NCI-H526 (cell line): ENCODE measurements at places on chromosomes 2 and 18.

DNA sequence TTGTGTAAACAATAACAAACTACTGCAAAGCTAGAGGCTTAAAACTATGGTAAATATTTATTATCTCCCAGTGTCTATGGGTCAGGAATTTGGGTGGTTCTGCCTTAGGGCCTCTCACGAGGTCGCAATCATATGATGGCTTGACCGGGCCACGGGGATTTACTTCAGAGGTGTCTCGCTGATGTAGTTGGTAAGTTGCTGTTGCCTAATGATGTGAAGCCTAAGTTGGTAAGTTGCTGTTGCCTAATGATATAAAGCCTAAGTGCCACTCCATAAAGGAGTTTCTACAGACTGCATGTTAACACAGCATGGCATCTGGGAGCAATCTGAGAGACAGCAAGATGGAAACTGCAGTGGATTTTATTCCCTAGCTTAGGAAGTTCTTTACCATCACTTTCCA lies 35.8 kb downstream of the FMNL2 start:
- DNase-seq: no peak

DNA sequence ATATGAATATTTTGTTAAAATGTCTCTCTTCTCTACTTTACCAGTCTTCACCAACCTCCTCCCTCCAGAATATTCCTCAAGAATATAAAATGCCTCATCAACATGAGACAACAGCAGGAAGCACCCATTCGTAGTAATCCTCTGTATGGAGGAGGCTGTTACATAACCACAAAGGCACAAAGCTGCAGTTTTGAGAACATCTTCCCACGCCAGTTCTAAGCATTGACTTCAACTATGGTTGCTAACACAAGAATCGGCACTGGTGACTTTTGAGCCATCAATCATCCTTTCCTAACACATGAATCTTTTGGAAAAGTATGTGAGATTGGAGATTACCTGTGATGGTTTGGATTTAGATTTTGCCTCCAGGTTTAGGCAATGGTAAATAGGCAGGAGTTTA lies 54.9 kb upstream of the CYP1B1 start:
- no peak for DNase-seq

DNA sequence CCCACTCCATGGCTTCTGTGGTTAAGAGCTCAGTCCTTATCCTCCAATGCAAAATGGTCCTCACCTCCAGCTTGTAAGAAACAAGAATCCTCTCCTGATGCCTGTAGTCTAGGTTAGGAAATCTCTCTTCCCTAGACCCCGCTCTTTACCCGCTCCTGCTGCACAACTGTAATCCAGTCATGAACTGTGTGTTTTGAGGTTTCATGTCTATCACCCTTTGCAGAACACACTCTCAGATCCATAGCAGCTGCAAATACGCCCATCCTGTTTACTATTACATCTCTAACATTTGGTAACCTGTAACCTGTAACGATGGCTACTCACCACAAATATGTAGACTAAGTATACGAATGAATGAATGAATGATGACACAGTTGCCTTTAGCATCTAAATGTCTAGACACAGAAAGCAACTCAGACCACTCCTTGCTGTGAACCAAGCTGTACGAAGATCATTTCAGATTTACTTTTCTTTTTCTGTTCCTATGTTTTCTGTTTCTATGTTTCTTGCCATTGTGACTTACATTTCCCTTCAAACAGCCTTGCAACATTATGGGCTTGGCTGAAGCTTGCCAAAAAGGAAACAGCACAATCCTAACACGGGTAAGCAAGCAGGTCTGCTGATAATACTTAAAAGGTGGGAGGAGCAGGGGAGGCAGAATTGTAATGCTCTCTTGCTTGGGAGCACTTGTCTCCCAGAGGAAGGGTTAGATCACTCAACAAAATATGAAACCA lies 53.7 kb downstream of the EPHA4 start:
- no peak for DNase-seq

- no peak for DNase-seq
These were observed 51.6 kb upstream of the ACTR3 start for GRCh38 chr2:113838277-113838676.

GRCh38 chr2:100887713-100888495 lies 68.0 kb downstream of the NPAS2 start:
- DNase-seq: no peak

GRCh38 chr2:226847090-226847489 lies 11.2 kb downstream of the RHBDD1 start:
- no peak for DNase-seq

- no peak for DNase-seq
These were observed 510 bp downstream of the RNF149 start for GRCh38 chr2:101307950-101308431.

DNA sequence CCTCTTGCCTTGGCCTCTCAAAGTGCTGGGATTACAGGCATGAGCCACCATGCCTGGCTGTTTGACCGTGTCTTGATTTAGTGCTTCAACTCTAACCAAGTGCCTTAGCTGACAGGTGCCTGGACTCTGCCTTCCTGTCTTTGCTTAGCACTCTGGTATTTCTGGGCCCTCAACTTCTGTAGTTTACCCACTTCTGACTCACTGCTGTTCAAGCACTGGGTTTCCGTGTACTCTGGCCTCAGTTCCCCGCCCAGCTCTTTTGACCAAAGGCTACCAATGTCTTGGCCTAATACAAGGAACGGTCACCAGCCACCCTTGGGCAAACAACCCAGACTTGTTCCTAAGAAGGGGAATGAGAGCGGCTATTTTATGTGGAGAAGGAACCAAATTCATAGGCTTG lies 35.7 kb upstream of the CABLES1 start:
- no peak for DNase-seq

DNA sequence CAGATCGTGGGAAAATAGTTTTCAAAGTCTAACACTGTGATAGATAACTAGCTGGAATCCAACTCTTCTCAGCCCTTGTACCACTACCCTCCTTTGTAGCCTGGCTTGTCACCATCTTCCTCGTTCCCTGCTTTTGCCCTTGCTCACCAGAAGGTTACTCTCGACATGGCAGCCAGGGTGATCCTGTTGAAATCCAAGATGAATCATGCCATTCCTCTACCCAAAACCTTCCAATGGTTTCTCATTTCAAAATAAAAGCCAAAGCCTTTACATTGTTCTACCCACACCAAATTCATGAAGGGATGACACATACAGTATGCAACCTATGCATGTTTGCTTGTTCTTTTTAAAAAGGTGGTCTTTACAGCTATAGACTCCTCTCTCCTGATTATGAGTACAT lies 45.7 kb downstream of the STAT4 start:
- no peak for DNase-seq

GRCh38 chr18:34805878-34806351 lies 95.8 kb downstream of the DTNA start:
- no peak for DNase-seq

- DNase-seq: no peak
These were observed 88.1 kb downstream of the MRPS9 start for GRCh38 chr2:105125920-105126319.

DNA sequence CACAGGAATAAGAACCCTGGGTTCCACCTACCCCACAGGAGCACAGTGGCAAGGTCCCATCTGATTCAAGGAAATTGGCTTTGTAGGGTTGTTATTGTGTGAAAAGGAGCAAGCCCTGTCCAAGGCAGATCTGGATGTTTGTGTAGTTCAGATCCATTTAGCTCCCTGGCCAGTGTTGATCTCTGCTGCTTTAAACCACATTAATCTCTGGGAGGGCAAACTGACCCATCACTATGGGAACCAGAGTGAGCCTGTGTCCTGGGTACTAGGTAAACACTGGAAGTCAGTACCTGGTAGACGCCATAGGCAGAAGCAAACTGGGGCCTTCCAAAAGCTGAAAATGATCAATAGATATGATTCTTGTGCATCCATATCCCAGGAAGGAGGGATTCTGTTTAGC lies 271.5 kb upstream of the EPAS1 start:
- DNase-seq: no peak

GRCh38 chr2:197092431-197092830 lies 165.9 kb upstream of the PGAP1 start:
- DNase-seq: no peak

DNA sequence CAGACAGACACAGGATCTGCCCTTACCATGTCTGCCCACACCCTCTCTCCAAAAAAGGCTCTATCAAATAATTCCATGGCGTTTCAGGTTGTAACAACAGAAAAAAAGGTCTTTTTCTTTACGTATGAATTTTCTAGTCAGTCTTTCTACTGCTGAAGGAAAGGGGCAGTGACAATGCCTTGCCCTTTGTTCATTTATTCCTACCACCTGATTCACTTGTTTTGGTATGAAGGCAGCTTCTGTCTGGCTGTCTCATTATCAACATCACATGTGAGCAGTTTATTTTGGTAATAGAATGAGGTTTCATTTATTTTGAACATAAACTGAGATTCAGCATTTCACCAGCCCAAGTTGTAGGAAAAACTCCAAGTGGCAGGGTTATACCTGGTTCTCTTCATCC lies 94.3 kb upstream of the KLF7 start:
- no peak for DNase-seq

GRCh38 chr2:70087702-70088597 lies 673 bp downstream of the PCBP1 start:
- no peak for DNase-seq

DNA sequence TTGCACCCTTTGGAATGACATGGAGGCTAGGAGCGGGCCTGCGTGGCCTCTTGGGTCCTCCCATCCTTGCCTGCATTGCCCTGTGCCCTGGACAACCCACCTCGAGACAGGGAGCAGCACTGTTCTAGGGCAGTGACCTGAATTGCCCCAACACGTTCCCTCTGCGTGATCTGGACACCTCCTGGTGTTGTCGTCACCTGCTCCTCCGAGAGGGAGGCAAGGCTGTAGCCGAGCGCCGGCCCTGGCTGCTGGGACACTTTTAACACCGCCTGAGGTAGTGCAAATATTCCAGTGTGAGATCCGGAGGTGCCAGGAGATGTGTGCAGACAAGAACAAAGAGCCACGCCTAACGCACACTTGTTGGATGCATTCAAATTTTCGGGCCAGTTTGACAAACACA lies 131.5 kb downstream of the SMAD7 start:
- no peak for DNase-seq

DNA sequence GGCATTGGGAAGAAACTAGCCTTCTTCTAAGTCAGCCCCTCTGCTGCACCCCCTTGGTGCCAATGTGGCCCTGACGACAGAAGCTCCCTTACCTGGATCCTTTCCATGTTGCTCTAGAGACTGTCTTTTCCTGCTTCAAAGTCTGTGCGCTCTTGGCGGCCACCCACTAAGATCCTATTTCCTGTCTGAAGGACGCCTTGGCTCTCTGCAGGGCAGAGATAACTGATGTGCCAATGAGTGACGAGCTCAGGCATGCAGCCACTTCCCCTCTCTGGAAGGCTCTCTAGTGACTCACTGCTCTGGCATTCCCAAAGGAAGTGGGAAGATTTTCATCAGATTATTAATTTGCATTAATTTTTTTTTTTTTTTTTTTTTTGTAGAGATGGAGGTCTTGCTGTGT lies 273.5 kb downstream of the CDH20 start:
- no peak for DNase-seq

GRCh38 chr2:68238955-68239822 lies 13.1 kb downstream of the PPP3R1 start:
- no peak for DNase-seq

DNA sequence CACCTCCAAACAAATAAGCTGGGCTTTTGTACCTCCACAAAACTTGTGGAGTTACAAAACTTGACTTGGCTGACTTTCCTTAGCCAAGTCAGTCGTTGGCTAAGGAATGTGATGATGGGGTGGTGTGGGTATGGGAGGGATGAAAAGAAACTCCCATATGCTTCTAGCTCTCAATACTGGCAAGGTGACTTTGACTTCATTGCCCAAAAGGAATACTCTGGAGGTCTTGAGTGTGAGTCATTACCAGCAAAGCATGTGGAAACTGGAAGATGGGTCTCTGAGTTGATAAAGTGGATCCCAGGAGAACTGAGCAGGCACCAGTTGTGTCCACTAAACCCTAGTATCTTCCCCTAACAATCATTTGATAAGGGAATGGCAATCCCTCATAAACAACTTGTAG lies 226.7 kb downstream of the GULP1 start:
- DNase-seq: no peak

GRCh38 chr2:149488706-149489440 lies 98.7 kb downstream of the MMADHC start:
- DNase-seq: no peak
